Amygdala (tissue), 56 donors: ENCODE measurements at places on chromosomes 4 and X.

DNA sequence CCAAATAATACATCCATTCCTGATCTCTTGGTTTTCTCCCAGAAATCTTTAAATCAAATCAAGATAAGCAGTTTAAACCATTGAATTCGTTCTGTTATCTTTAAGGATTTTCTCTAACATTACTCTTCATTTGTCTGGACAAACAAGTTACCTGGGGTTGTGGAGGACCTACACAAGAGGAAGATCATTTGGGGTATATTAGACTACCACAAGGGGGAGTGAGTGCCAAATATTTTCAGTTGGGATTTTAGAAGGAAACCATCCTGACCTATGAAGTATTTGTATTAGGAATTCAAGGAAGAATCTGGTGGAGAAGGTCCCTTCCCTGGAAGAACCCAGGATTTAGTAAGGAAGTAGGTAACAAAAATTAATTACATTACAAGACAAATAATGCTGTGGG lies 12.0 kb upstream of the DCHS2 start:
- no peak for DNase-seq

- no peak for DNase-seq
Measured at GRCh38 chr4:1592068-1592708, 91.9 kb downstream of the FAM53A start.

- DNase-seq = no peak
Measured at GRCh38 chr4:183181081-183181480, 82.0 kb downstream of the WWC2 start.

GRCh38 chrX:153621949-153622598 lies 23.1 kb upstream of the CCNQ start:
- DNase-seq = no peak

DNA sequence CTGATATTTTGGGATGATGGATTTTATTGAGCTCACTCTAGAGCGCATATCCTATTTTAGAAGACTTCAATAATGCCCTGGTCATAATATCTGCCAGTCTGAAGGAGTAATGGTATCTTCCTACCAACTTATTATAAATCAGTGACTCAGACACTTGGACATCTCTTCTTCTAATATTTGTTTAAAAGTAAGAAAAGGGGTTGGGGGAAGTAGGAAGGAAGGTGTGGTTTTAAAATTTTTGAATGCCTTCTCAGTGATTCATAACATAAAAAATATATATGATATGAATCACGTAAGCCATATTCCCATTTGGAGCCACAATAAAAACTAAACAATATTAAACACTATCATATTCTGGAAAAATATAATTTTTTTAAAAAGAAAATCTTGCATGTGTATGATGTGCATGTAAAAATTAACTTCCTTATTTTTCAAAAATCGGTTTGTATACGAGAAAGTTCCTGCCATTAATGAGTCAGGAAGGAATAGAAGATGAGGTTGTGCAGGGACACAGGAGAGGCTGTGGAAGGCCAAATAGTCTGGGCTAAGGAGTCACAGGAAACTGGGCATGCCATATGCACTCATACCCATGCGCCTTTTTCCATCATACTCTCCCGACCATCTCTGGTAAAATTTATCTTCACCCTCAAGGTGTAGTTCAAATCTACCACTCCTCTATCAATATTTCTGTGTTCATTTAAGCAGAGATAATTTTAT lies 286.5 kb downstream of the EPHA5 start:
- DNase-seq = no peak

- no peak for DNase-seq
Measured at GRCh38 chr4:1039493-1040343, 28.3 kb downstream of the FGFRL1 start.

- no peak for DNase-seq
Measured at GRCh38 chrX:70336767-70337166, 46.9 kb downstream of the KIF4A start.

DNA sequence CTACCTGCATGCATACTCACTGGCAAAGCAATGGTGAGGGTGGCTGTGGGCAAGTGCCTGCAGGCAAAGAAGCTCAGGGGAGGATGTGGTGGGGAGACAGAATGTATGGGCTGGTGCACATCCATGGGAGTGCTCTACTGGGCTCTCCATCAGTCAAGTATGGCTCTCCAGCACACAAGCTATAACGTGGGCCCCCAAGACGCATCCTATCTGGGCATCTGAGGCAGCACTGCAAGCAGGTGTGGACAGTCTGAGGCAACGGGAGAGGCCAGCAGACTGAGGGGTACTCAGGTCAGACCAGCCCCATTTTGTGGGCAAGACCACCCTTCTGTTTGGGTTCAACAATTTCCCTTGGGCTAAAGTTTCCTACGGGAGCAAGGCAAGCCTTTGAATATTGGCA lies 1227.8 kb downstream of the FAM133A start:
- DNase-seq = no peak
